ENCODE measurements at places on chromosomes 2 and 18. TPM values are rescaled to one million over a fixed set of nuclear protein-coding genes. Genes with fewer than 3 reads are reported as not detected.

The SPATA3 gene
- total RNA-seq = not detected

The VSNL1 gene
- 0.94 TPM for total RNA-seq

The EPHA4 gene
- total RNA-seq = 5.7 TPM

The CAPN14 gene
- total RNA-seq = 1.0 TPM

The PLCD4 gene
- total RNA-seq = 0.39 TPM

The CPO gene
- total RNA-seq = not detected

DNA sequence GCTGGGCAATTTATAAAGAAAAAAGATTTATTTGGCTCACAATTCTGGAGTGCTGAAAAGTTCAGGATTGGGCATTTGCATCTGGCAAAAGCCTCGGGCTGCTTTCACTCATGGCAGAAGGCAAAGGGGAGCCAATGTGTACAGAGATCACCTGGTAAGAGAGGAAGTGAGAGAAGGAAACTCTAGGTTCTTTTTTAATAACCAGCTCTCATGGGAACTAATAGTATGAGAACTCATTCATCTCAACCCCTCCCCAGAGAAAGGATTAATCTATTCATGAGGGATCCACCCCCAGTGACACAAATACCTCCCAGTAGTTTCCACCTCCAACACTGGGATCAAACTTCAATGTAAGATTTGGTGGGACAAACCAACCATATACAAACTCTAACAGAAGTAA is 129.0 kb downstream of the EVA1A start:
- peak; percentile 27 for DNase-seq

- no peak for DNase-seq
These were observed 340.1 kb downstream of the EIPR1 start for GRCh38 chr2:3037196-3038194.

DNA sequence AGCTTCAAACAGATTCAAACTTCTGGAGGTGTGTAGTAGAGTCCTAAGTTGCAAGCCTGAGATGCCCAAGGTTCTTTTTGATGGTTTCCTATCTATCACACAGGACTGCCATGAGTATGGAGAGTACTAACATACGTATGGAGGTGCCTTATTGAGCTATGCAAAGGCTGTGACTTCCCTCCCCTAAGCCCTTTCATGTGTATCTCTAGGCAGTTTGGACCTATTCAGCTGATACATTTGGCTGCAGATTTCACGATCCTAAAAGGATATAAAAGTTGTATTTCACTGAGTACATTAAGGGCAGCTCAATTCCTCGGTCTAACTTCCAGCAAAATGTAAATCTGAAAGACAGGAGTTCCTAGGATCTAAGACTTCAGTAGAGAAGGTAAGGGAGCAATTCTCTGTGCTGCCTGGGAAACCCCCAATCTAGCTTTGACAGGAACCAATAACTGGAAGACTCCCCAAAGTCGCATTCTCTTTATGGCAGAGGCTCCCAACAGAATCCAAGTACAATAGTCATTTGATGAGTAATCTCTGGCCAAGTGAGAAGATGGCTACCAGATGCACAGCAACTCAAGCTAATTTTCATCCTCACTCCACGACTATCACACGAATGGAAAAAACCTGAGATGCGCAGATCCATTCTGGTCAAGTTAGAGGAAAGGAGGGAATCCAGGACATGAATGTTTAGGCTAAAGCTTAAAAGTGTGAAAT is 83.8 kb downstream of the ATL2 start:
- no peak for DNase-seq

- DNase-seq = no peak
These were observed 30.0 kb downstream of the CPS1 start for GRCh38 chr2:210586381-210586780.

DNA sequence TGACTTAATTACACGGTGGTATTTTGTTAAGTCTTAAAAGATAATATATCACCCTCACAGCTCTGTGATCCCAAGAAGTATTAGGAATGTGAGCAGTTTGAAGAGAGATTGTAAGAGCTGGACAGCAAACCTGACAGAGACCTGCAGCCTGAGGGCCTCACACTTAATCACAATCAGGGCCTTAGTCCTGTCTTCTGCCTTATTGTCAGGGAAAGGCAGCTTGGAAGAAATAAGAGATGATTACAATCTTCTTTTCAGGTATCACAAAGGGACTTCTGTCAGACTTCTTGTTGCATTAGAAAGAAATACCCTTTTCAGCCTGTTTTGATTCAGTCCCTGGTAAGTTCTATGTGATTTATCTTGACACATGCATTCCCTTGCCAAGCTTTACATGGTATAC is 1433.8 kb upstream of the SLC39A10 start:
- no peak for DNase-seq

DNA sequence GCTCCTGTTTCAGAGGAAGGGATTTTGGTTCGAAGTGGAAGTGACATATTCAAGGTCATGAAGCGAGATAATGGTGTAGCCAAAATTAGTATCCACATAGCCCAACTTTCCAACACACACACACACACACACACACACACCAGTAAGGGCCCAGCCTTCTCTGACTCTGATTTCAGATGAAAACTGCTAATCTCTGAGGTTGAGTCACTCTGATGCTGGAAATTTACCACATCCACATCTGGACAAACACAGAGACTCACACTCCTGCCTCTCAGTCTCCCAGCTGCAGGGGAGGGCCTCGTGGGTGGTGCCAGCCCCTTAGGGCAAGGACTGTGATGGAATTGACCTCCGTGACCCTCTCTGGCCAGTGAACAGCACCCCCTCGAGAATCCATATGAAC is 29.0 kb upstream of the SLC35F6 start:
- DNase-seq = peak; percentile 80

DNA sequence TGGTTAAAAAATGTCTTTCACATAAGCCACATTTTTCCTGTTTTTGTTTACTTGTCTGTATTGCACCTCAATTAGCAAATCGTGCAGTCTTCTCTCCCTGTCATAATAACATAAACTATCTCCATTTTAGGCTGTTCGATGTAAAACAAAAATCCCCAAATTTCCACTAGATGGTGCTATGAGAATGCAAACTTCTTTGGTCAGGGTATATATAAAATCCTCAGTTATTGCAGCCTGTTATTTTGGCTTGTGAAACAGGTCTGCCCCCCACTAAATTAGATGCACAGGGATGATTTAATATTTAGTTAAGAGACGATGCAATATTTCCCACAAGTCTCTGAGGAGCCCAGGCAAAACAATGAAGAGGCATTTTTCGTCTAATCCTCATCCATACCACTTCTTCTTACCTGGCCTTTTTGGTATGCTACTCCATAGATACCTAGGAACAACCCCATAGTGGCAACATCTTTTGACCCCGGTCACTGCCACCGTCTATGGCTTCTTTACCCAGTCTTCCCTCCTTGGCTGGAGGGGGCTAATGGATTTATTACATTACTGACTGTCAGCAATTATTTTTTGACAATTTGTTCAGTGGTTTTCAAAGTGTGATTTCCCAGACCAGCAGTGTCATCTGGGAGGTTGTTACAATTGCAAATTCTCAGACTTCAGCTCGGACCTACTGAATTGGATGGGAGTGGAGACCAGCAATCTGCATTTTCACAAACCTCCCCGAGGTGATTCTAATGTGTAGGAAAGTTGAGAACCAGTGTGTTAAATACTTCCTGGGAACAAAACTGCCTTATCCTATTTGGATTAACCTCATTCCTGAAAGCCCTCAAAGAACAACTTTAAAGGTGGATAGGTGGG is 117.4 kb upstream of the CWC22 start:
- DNase-seq = peak; percentile 65

DNA sequence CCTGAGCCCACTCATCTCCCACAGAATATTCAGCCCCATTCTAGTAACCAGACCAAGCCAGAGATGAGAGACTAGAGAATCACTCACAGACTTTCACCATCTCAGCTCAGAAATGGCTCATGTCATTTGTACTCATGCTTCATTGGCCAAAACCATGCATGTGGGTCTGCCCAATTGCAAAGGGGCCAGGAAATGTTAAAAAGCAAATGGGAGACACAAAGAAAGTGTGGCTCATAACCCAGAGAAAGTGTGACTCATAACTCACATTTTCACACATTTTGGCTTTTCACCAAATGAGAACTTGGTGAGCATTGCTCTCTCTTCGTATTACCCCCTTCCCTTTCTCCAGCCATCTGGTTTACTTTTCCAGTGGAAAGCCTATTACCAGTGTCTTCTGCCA is 66.2 kb downstream of the MDH1 start:
- peak; percentile 43 for DNase-seq

DNA sequence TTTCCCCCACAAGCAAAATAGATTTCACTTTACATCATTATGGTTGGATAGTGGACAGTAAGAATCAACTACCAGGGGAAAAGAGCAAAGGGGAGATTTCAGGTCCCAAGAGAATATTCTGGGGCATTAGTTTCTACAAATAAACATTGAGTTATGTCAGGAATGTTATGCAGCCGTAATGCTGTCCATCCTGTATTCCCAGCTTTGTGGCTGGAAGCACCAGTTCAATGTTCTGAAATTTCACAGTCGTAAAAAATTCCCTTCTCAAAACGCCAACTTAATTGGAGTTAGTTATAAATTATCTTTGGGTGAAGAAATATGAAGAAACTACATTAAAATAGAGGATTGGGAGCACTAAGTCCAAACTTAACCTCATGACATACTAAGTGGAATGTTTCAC is 141.5 kb upstream of the FIGN start:
- peak; percentile 38 for DNase-seq

GRCh38 chr2:111194835-111195621 is 74.3 kb downstream of the BCL2L11 start:
- no peak for DNase-seq

GRCh38 chr2:212416086-212416485 is 122.5 kb downstream of the ERBB4 start:
- DNase-seq = no peak

- no peak for DNase-seq
These were observed 10.6 kb downstream of the MFSD6 start for GRCh38 chr2:190418727-190419126.

DNA sequence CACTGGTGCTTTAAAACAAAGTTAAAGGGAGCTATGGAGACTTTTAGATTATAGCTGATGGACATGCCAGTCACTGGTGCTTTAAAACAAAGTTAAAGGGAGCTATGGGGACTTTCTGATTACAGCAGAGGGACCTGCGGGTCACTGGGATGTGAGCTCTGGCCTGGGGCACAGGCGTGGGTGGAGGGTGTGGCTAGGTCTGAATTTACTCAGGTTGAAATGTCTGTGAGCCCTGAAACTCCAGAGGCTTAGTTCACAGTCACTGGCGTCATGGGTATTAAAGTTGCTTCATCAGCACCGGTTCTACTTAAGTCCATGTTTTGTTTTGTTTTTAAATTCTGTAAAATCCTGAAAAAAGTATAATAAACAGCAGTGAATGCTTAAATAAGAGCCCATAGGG is 49.0 kb upstream of the TMEM18 start:
- no peak for DNase-seq

DNA sequence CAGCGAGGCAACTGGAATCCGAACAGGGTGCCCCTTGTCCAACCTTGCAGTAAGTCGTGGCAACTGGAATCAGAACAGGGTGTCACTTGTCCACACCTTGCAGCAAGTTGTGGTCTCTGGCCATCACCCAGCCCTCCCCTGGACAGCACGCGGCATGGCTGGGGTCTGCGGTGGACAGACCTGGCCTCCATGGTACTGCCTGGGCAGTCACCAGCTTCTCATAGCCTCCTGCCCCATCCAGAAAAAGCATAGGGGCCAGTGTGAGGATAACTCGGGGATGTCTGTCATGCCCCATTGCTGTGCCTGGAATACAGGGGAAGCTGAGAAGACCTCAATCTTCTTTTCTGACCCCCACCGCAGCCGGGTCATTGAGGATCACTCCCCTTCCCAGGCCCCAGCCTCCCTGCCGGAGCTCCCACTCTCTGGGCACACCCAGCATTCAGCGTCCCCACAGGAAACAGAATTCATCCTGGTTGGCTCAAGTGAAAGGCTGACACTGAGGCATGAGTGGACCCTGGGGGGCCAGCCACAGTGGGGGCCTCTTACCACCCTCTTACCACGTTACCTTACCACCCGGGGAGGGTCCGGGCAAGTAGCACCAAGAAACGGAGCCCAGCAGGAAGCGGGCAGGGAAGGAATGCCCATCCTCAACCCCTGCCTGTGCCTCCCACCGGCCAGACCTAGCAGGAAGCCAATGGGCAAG is 68.0 kb upstream of the RAB6C start:
- DNase-seq = no peak

DNA sequence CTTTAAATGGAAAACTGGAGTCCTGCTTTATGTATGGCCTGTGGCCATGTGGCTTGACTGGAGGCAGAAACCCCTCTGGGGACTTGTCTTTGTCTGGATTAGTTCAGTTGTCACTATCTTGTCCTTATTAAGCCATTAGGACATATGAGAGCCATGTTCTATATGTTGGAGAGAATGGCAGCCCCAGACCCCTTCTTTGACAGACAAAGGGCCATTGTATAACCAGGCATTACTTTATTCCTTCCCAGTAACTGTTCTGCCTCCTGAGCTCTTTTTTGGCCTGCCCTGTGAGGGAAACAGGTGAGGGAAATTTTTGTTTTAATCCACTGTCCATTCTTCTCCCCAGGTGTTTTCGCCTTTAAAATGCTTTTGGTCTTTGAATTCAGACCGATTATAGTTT is 43.3 kb downstream of the FSHR start:
- no peak for DNase-seq

GRCh38 chr2:167825664-167826063 is 421.7 kb downstream of the STK39 start:
- DNase-seq = peak; percentile 1

GRCh38 chr2:110678457-110679336 is 834 bp upstream of the BUB1 start:
- DNase-seq = peak; percentile 37

- no peak for DNase-seq
These were observed 682 bp downstream of the DUSP2 start for GRCh38 chr2:96144481-96145035.

DNA sequence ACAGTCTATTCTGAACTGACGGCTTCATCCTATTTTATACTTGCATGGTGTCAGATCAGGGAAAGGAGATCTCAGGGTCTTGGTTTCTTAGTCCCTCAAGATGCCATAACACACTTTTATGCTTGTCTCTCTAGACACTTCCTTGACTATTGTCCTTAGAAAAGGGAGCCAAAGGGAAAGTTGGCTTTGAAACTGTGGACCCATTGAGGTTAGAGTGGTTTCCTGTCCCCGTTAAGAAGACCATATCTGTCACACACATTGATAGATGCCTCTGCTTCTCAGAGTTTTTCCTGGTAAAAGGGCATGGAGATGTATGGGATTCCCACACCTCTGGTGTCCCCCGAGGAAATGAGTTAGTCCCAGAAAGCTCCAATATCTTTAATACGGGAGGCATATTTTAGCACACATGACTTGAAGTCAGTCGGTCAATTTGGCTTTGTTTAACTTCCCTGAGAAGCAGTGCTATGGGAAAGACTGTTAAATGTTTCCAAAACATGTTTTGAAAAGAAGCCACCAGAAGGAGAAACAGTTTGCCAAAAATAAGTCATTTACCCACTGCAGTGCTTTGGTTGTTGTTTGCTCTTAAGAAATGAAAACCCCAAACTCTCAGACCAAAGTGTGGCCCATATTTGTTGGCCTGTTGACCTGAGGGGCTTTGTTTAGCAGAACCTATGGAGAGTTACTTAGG is 133.4 kb upstream of the CXCR4 start:
- no peak for DNase-seq

GRCh38 chr18:78271790-78272189 is 707.8 kb upstream of the SALL3 start:
- DNase-seq = no peak

GRCh38 chr2:236908439-236909192 is 177.1 kb upstream of the COPS8 start:
- no peak for DNase-seq

- no peak for DNase-seq
These were observed 184.8 kb downstream of the NR4A2 start for GRCh38 chr2:156147594-156148330.

- DNase-seq = no peak
These were observed 9.1 kb downstream of the ZCCHC2 start for GRCh38 chr18:62531931-62532330.

Measured in M059J (cell line).